ACHN (cell line): ENCODE measurements at places on chromosomes 11 and 22.
A peak's percentile ranks its signal among the peaks of the same experiment; 100 is the strongest.

GRCh38 chr11:106785913-106786650 lies 232.2 kb downstream of the GUCY1A2 start:
- DNase-seq, result no peak

GRCh38 chr11:11170352-11171084 lies 182.5 kb downstream of the CSNK2A3 start:
- no peak for DNase-seq

DNA sequence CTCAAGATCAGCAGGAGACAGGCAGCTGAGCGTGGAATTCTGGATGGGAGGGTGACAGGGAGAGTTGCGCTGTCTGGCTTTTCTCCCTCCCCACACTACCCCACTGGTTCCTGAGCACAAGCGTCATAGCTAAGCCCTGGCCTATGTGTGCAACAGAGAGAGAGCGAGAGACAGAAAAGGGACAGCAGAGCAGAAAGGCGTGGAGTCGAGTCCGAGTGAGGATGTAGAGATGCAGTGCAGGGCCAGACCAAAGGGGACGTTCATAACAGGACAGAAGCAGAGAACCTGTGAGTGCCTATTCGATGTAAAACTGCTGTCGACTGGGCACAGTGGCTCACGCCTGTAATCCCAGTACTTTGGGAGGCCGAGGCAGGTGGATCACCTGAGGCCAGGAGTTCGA lies 94.0 kb upstream of the TMEM45B start:
- DNase-seq, result no peak

DNA sequence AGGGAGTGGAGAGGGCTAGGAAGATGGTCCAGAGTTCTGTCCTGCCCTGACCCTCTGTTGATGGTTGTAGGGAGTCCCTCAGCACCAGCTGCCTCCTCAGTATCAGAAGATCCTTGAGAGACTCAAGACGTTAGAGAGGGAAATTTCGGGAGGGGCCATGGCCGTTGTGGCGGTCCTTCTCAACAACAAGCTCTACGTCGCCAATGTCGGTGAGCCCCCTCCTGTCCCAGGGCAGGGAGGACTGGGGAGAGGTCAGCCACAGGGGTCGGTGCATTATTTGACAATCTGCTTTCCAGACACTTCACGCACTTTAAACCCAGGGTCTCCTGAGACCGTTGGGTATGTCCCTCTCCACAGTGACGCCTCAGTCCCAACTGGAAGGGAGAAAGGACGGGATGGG lies 18.1 kb downstream of the TAB1 start:
- no peak for DNase-seq

- no peak for DNase-seq
Measured at GRCh38 chr11:125441648-125442410, 54.2 kb downstream of the FEZ1 start.

DNA sequence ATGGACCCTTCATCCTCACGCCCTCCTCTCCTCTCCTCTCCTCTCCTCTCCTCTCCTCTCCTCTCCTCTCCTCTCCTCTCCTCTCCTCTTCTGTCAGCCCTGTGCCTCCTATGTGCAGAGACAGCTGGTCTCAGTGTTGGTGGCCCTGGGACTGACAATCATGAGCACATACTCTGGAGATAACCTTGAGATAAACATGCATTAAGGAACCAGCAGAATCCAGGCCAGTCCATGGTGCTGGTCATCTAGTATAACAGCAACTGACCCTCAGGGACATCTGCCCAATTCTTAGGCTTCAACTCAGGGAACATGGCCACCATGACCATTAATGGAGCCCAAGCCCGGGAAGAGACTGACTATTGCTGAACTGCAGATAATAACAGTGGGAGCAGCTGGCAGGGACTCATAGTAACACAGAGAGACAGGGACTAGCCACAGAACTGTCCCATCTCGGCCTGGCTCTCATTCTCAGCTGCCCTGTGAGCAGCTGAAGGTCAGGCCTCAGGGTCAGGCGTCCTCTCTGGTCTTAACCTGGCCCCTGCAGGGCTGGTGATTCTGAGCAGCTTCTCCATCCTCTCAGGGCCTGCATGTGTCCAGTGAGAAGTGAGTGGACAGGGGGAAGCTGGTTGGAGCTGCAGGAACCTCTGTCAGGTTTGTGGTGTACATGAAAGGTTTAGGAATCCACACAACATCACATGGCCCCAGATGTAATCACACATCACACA lies 45.4 kb downstream of the GGTLC2 start:
- no peak for DNase-seq

GRCh38 chr11:88175569-88176075 lies 379 bp upstream of the RAB38 start:
- DNase-seq, result peak; percentile 39

DNA sequence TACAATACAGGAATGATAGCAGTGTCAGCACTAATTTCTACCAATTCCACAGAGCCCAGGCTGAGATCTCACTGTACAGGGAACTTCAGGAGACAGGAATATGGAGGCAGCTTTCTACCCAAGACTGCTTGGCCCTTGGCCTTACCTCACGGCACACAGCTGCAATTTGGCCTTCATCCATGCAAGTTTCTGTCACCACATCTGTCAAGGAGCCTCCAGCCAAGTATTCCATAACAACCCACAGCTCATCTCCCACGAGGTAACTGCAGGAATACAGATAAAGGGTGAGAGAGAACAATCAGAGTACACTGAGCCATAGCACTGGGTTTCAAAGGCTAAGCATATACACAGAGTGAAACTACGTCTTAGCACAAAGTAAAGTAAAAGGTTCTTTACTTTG lies 39.0 kb upstream of the GDPD4 start:
- no peak for DNase-seq

DNA sequence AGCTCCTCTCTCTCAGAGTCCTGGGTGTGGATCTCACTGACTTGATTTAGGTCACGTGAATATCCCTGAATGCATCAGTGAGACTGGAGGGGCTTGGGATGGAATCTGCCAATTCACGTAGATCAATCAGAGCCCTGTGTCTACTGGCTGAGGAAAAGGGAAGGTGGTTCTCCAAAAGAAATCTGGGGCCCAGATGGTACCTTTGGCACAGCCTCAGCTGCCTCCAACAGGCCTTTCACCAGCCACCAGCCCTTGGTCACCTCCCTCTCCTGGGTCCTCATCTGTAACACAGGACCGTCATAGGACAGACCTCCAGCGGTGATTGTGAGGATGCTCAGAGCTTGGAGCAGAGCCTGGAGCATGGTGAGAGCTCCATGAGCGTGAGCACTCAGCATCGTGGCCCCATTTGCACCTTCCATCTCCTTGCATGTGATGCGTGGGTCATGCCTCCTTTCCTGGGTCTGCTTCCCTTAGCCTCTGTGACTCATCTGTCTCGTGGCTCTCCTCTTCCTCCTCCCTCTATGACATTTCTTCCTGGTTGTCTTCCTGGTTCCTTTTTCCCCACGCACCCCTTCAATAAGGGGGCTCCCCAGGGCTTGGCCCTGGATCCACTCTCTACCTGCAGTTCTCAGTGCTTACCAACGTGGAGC lies 7.5 kb upstream of the MIEF1 start:
- no peak for DNase-seq

GRCh38 chr22:46052331-46052771 lies 75.4 kb upstream of the WNT7B start:
- no peak for DNase-seq

- peak; percentile 25 for DNase-seq
Measured at GRCh38 chr11:27470826-27471588, 1.6 kb downstream of the LGR4 start.

GRCh38 chr11:63999349-64000025 lies 13.2 kb downstream of the OTUB1 start:
- DNase-seq, result no peak

GRCh38 chr11:9982796-9983579 lies 311.0 kb downstream of the SBF2 start:
- DNase-seq, result no peak

DNA sequence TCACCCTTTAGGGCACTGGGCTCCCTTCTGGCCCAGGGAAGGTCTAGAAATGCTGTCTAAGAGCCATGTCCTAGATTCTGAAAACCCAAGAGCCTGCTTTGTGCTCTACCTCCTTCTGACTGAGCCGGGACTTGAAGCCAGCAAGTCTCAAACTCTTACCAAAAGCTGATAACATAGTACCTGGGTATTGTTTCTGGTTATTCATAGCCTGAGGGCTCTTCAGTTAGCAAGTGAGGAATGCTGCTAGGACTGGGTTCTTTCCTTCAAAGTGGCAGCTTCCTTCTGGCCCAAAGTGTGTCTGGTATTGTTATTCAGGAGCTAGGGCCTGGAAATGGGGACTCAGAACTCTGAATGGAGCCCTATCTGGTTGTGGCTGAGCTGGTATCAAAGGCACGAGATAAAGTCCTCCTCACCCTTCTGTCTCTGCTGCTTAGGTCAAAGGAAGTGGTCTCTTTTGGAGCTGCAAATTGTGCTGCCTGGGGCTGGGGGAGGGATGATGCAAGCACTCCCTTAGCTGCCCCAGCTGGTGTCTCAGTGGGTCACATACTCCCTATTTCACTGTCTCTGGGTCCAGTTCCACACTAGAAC lies 696.0 kb upstream of the CCDC179 start:
- DNase-seq, result no peak

GRCh38 chr11:44877571-44878497 lies 72.8 kb downstream of the TP53I11 start:
- no peak for DNase-seq
